ENCODE measurements at places on chromosomes 2 and 18.

DNA sequence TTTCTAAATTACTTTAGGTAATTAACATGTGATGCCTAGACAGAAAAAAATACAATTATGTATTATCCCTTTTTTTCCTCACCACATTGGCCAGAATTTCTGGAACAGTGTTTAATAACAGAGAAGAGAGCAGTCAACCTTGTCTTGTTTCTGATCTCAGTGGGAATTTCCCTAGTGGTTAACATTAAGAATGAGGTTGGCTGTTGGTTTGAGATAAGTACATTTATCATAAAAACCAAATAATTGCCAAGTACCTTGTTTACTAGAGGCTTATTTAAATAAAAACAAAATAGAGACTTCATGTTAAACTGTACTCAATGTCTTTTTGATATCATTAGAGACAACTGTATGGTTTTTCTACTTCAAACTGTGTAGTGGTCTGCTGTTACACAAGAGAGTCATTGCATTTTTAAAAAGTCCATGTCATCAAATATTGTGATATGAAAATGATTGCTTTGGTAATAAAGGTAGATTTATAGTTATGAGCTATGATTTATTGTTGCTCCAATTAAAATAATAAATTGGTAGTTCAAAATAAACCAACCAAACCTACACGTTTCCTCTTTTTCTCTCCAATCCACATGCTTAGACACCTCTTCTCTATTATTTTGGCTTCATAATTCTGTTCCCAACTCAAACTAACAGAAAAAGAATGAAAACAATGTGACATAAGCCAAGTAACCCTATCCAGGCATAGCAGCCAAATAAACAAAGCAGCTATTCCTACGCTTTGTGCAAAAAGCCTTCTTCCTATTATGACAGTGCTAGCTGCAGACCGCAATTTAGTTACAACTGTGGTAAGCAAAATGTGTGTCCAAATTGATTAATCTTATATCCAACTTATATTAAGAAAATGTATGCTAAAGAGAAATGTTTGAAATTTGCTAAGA, 20.9 kb upstream of the TANK start:
- DNase-seq: peak; percentile 61

- peak; percentile 64 for DNase-seq
Observed at GRCh38 chr2:54106631-54107454, 8.6 kb upstream of the ACYP2 start.

DNA sequence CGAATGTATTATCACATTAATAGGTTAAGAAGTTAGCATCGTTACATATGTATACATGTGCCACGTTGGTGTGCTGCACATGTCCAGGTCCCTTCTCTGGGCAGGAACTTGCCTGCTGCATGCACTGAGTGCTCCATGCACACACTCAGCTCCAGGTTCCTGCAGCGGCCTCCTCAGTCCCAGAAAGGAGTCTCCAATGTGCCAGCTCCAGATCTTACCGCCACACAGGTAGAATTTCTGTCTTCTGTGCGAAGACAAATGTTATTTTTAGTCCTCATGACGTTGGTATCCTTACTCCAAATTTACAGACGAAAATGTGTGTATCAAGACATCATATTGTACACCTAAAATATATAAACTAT, 127.1 kb downstream of the GALR1 start:
- DNase-seq: no peak

DNA sequence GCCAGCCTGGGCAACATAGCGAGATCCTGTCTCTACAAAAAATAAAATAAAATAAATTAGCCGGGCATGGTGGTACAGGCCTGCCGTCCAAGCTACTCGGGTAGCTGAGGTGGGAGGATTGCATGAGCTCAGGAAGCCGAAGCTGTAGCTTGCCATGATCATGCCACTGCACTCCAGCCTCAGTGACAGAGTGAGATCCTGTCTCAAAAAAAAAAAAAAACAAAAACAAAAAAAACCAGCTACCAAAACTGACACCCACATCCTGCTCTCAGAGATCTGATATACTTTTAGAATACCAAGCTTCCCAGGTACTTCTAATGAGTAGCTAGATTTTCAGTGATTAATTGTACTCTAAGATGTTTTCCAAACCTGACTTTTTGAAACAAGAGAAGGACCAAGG, 74.0 kb downstream of the TTC27 start:
- no peak for DNase-seq

- DNase-seq: no peak
Observed at GRCh38 chr2:215881582-215881981, 131.8 kb downstream of the MREG start.

GRCh38 chr2:119197126-119197405, 26.6 kb upstream of the STEAP3 start:
- no peak for DNase-seq

DNA sequence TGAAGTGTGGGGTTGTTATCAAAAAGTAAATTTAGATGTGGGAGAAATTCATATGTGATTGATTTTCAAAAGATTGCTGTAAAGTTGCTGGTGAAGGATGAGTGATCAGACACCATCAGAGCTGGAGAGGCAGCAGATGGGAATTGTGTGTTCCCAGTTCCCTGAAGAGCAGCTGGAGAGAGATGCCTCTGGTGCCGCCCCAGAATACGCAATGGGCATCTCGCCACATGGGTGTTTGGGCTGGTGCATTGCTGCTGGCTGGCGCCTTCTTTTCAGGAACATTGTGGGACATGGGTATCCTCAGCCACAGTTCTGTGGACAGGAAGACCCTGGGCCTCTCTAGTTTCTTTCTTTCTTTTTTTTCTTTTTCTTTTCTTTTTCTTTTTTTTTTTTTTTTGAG, 11.9 kb downstream of the ATG4B start:
- no peak for DNase-seq

- peak; percentile 44 for DNase-seq
Observed at GRCh38 chr2:101012706-101013181, 10.7 kb downstream of the RPL31 start.

- DNase-seq: peak; percentile 43
Observed at GRCh38 chr2:26325851-26326250, 20.1 kb upstream of the SELENOI start.

DNA sequence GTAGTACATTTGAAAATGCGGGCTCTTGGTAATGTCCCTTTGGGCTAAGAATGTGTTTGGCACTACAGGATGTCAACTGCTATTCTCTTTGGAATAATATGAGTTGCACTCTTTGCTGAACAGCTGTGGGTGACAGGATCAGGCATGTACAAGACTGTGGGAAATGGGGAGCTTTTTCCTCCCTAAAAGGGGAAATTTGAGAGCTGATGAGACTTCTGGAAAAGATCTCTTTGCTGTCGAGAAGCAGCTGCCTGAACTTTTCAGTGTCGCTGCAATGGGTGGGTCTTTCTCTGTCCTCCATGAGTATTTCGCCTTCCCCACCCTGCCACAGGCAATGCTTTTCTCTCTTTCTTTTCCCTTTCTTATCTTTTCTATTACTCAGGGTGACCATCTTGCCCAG, 762.2 kb upstream of the GCFC2 start:
- no peak for DNase-seq

DNA sequence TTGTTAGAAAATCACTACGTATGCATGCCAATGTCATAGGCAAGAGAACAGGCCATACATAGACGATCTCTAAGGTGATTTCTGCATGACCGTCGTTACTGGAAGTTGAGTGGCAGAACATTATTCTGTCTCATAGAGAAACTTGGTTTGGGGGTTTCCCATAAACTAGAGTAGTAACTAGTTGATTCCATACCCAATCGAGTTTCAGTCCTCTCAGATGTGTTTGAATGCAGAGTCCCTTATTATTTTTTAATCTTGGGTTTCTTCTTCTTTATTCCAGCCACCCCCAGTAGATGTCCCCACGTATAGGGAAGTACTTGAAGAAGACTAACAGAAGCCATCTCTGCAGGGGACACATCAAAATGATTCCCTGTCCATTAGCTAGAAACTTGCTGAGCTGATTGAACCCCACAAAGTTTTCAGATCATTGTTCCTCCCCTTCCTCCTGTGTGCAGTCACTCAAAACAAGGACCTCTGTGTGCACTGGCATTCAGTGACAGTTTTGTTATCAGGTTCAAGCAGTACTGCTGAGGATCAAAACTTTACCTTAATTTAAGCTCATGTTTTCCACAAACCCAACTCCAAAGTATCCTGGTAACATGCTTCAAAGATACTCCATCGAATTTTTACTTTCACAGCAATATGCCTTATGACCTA, 68.4 kb upstream of the CDCA7 start:
- no peak for DNase-seq

GRCh38 chr2:39256040-39256439, 12.3 kb upstream of the CDKL4 start:
- no peak for DNase-seq

- no peak for DNase-seq
Observed at GRCh38 chr2:128562471-128563347, 244.0 kb upstream of the HS6ST1 start.

- DNase-seq: no peak
Observed at GRCh38 chr2:224915136-224915535, 127.1 kb downstream of the DOCK10 start.

- DNase-seq: no peak
Observed at GRCh38 chr2:232137356-232138147, 176.0 kb downstream of the DIS3L2 start.

DNA sequence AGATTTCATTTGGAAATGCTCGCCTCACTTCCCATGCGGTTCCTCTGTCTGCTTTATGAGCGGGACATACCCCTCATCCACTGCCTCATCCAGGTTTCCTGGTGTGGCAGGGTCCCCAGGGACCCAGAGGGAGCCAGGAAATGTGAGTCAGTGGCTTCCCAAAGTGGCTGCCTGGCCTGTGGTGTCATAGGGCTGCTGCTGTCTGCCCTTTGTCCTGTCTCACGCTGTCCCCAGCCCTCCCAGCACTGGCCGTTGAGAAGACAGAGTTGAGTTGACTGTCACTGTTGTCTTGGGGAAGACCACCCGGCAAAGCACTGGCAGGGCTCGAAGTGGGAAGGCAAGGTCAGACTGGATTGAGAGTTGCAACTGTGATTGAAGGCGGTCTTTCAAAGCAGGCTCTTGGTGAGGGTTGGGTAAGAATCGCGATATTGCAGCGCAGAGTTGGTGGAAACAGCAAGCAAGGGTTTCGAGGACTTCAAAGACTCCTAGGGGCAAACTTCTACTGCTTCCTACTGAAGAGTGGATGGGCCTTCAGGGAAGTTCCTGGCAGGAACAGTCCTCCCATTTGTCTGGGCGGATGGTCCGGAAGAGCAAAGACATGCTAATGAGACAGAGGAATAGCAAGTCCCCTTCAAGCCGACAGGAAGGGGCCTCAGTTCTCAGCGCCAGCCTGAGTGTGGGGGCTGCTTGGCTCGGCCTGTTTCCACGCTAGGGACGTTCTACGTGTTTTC, 33.9 kb downstream of the RAB31 start:
- peak; percentile 39 for DNase-seq

DNA sequence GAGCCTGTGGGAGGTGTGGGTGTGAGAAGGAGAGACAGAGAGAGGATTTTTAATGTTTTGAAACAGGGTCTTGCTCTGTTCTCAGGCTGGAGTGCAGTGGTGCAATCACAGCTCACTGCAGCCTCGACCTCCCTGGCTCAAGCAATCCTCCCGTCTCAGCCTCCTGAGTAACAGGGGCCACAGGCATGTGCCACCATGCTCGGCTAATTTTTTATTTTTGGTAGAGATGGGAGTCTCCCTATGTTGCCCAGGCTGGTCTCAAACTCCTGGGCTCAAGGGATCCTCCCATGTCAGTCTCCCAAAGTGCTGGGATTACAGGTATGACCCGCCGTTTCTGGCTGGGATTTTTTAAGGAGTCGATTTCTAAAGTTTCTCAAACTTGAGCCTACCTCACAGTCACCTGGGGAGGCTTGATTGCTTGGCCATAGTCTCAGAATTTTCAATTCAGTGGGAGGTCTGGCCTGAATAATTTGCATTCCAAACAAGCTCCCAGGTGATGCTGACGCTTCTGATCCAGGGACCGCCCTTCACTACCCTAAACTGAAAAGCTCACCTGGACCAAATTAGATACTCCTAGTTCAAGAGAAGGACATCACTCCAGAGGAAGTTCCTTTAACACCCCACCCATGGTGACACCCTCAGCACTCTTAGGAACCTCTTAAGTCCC, 70.8 kb upstream of the SLC1A4 start:
- DNase-seq: no peak

GRCh38 chr2:15145046-15145817, 415.9 kb downstream of the NBAS start:
- DNase-seq: no peak

DNA sequence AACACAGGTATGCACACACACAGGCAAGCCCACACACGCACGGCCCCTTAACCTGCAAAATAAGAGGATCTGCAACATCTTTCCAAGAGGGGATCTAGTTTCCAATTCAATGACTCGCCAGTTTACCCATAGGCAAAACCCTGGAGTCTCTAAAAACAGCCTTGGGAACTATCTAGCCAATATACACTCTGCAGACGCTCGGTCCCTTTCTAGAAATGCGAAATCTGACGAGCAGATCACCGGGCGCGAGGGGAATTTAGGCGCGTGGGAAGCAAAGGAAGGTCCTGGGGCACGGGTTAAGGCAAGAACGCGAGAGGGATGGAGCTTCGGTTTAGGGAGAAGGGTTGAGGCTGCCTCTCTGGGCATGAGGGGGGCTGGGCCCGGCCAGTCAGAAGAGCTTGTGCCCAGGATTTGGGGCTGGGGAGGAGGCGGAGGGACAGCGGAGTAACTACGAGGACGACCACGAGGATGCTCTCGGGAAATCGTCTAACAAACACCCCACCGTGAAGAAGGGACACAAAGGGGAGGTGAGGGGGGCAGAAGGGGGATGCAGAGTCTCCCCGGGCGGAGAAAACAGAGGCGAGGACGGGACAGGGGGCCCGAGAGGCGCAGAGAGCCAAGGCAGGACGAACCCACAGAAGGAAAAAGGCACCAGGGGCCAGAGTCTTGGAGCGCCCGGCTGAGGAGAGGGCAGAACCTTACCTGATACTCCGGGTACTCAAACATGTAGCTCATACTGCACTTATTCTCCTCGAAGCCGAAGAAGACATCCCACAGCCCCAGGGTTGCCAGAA, 542 bp downstream of the PGAP1 start:
- DNase-seq: peak; percentile 36

- DNase-seq: peak; percentile 57
Observed at GRCh38 chr18:56245866-56246580, 392.4 kb downstream of the TXNL1 start.

DNA sequence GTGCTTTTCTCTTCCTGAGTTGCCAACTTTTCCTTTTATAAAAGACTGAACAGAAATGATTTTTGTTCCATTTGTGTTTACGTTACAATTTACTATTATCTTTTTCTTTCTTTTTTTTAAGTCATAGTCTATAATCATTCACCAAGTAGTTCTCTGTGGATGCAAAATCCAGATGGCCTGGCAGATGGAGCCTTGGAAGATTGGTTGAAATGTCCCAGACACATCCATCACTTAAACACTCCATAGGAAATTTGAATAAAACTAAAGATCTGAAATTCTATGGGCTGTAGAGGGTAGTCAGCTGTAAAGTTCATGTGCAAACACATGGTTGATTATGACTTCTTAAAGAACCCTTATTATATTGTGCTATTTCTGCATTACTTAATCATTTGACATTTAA, 164.8 kb upstream of the DOCK10 start:
- no peak for DNase-seq

DNA sequence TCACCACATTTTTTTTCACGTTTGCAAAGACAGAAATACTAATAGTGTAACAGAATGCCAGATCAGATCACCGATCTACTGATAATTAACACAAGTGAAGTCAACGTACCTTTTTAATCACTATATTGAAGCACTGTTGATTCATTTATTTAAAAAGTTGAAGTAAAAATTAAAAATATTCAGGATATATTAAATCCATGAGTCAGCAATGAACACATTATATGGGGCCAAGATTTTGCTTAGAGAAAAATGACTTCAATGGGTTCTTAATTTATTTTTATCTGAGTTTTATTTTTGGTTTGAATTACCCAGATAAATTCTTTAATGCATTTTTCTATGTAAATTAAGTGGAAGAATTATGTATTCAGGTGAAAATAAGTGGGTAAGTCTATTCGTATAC, 14.2 kb downstream of the SPHKAP start:
- no peak for DNase-seq

All from astrocyte of the spinal cord (primary cell).